Stimulated activated CD4-positive, alpha-beta T cell treated with anti-CD3 and anti-CD28 coated beads, Interleukin-2, amount 100 ng/mL, for 48 hours (primary cell): ENCODE measurements at places on chromosomes 1 and 21.

GRCh38 chr1:223504741-223505140, 111.5 kb downstream of the CCDC185 start:
- no peak for DNase-seq

DNA sequence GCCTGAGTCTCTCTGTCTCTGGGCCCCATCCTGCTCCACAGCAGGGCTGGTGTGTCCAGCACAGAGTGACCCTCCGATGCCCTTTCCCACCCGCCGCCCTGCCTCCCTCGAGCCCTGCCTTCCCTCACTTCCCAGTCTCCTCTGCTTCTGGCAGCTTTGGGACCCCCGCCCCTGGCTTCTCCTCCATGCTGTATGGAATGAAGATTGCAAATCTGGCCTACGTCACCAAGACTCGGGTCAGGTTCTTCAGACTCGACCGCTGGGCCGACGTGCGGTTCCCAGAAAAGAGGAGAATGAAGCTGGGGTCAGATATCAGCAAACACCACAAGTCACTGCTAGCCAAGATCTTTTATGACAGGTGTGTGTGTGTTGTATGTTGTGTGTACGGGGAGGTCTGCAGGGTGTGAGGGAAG, 14.3 kb downstream of the MOV10 start:
- DNase-seq, result no peak

DNA sequence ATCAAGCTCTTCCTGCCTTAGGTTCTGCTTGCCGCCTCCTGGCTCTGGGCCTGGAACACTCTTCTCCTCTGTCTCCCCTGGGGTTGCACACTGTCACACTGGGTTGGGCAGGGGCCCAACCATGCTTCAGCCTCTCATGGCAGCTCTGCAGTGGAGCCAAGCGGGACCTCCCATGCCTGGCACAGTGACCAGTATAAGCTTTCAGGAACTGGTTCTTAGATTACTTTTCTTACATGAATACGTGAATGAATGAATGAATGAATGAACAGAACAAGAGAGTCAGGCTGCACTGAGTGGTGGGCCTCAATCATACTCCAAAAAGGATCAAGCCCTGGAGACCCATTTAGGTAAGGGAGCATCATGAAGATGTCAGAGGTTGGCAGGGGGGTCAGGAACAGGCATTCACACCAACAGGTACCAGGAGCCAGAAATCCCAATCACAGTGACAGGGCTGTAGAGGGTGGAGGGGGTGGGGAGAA, 30.8 kb upstream of the TMEM125 start:
- DNase-seq, result no peak

DNA sequence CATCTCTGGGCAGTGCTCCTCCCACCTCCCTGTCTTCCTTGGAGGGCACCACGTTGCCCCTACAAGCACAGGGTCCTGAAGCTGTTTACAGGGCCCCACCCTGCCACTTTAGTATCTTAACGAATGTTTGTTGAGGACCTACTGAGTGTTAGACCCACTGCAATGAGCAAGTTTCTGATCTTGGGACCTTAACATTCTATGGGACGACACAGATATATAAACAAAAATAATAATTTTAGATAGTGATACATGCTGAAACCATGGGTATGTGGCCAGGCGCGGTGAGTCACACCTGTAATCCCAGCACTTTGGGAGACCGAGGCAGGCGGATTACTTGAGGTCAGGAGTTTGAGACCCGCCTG, 10.1 kb downstream of the ENTREP3 start:
- DNase-seq, result no peak

- no peak for DNase-seq
Observed at GRCh38 chr1:18890706-18891425, 11.5 kb downstream of the ALDH4A1 start.

GRCh38 chr1:220455559-220455958, 72.4 kb upstream of the MARK1 start:
- DNase-seq, result no peak

- DNase-seq, result no peak
Observed at GRCh38 chr1:32919811-32920733, 18.9 kb upstream of the TMEM54 start.

- no peak for DNase-seq
Observed at GRCh38 chr1:51565009-51565408, 45.9 kb upstream of the EPS15 start.

DNA sequence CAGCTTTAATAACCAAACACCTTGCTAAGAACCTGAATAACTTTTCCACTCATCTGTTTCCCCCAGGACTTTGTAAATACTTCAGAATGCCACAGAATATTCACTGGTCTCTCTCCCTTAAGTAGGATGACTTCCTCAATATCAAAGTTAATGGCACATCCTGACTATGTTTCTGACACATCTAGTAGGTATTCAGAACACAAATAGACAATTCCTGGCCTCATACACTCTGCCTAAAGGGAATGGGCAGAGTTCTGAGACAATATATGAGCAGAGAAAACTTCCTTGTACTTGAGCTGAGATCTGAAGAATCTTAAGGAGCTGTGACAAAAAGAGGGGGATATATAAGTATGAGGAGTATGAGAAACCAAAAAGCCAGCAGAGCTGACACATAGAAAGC, 34.8 kb downstream of the ANKRD13C start:
- no peak for DNase-seq

GRCh38 chr1:206706298-206706791, 21.6 kb downstream of the MAPKAPK2 start:
- peak; percentile 60 for DNase-seq

DNA sequence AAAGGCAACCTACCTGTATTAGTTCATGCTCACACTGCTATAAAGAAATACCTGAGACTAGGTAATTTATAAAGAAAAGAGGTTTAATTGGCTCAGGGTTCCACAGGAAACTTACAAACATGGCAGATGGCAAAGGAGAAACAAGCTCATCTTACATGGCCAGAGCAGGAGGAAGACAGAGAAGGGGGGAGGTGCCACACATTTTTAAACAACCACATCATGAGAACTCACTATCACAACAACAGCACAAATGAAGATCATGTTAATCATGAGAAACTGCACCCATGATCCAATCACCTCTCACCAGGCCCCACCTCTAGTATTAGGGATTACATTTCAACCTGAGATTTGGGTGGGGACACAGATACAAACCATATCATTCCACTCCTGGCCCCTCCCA, 90.6 kb upstream of the KCTD3 start:
- no peak for DNase-seq

DNA sequence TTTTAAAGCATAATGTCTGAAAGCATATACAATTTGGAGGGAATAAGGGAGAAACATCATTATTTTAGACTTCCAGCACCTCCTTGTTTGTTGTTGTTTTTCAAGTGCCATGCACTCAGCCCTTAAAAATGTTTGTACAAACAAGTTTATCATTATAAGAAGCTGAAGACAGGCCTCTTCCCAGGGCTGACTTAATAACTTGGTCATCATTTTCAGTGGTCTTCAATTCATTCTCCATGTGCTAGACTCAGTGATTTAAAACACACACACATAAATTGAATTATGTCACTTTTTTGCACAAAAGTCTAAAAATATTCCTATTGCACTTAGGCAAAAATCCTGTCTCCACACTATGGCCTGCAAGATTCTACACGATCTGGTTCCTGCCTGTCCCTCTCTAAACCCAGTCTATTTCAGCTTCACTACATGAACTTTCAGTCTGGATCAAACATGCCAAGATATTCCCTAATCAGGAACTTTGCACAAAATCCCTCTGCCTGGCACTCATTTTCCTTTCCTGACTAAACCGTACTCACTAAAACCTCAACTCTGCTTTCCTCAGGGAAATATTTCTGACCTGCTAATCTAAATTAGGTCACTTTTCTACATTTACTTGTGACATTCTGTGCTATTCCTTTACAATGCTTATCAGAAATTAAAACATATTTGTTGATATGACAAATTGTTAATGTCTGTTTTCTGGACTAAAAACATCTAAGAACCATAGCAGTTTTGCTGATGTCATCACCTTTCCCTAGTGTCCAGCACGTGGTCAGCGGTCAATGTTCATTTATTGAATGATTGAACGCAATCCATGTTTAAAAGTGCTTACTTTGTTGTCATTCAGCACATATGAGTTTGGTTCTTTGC, 14.8 kb upstream of the GBP5 start:
- DNase-seq, result no peak
